ENCODE measurements at places on chromosomes 1 and 21. TPM values are rescaled to one million over a fixed set of nuclear protein-coding genes. Genes with fewer than 3 reads are reported as not detected.

The LYPD8 gene
- total RNA-seq = not detected

The NEK7 gene
- 10.8 TPM for total RNA-seq

The NBPF11 gene
- total RNA-seq = 4.2 TPM

The GORAB gene
- total RNA-seq = 6.4 TPM

The MTARC2 gene
- 13.4 TPM for total RNA-seq

The MYOG gene
- not detected for total RNA-seq

The LCE1F gene
- total RNA-seq = not detected

The CERS2 gene
- 246 TPM for total RNA-seq

The SELL gene
- total RNA-seq = 0.24 TPM

The ADCY10 gene
- total RNA-seq = not detected

The CGN gene
- total RNA-seq = 1.8 TPM

The VWA5B1 gene
- not detected for total RNA-seq

The TLR5 gene
- 0.31 TPM for total RNA-seq

The VWA1 gene
- total RNA-seq = 14.2 TPM

The NKAIN1 gene
- 1.1 TPM for total RNA-seq

The KPRP gene
- not detected for total RNA-seq
